ENCODE measurements at places on chromosomes 4 and X.

- no peak for DNase-seq
These were observed 14.2 kb downstream of the FTHL17 start for GRCh38 chrX:31057691-31058090.

DNA sequence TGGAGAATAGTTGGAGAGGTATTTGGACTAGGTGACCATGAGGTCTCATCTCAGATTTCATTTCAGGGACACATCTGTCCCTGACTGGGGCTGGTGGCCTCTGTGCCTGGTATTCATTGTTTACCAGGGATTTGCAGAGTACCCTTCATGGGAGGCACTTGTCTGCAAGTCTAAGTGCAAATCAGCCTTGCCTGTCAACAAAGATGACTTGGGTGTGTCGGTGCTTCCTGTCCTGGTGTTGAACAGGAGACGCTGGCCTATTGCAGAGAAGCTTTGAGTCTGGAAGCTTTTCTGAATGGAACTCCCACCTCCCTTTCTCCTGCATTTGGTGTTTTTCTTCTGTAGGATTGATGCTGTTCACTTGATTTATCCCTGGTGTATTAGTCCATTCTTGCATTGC is 104.1 kb downstream of the TNIP2 start:
- DNase-seq, result no peak

DNA sequence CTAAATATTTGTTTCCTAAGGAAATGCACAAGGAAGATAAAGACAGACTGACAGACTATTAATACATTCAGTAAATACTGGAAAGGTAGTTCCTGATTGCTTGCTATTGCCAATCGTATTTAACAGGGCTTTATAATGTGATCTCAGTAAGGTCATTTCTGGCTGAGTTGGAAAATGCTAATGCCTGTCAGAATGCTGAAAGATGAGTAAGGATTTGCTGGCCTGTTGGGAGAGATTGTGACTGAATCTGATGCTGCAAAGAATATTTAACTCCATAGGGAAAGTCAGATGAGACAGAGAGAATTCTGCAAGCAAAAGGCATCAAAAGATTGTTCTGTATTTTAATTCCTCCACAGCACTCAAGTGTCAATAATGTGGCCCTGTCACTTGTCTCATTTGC is 169.0 kb downstream of the BEND2 start:
- no peak for DNase-seq

GRCh38 chr4:165765053-165765452 is 108.0 kb upstream of the TLL1 start:
- DNase-seq, result no peak
